HuH-7 (cell line): ENCODE measurements at places on chromosomes 7 and 10.
A peak's percentile ranks its signal among the peaks of the same experiment; 100 is the strongest.

GRCh38 chr10:130434446-130435385 is 298.5 kb downstream of the GLRX3 start:
- DNase-seq: no peak

- DNase-seq: no peak
Observed at GRCh38 chr7:139034336-139034735, 1.5 kb downstream of the ZC3HAV1L start.

- DNase-seq: no peak
Observed at GRCh38 chr7:33728873-33729551, 176.3 kb upstream of the BMPER start.

GRCh38 chr7:141617280-141617679 is 66.1 kb downstream of the AGK start:
- no peak for DNase-seq

GRCh38 chr10:52807803-52808202 is 35.2 kb upstream of the MBL2 start:
- no peak for DNase-seq

GRCh38 chr10:21497177-21497807 is 28.2 kb downstream of the SKIDA1 start:
- DNase-seq: peak; percentile 92

GRCh38 chr10:78572565-78572964 is 496.2 kb upstream of the ZMIZ1 start:
- DNase-seq: no peak

- no peak for DNase-seq
Observed at GRCh38 chr10:15113766-15114165, 16.6 kb downstream of the RPP38 start.

GRCh38 chr10:99709480-99710229 is 22.3 kb downstream of the COX15 start:
- DNase-seq: no peak

GRCh38 chr7:11294965-11295364 is 321.3 kb downstream of the PHF14 start:
- no peak for DNase-seq

DNA sequence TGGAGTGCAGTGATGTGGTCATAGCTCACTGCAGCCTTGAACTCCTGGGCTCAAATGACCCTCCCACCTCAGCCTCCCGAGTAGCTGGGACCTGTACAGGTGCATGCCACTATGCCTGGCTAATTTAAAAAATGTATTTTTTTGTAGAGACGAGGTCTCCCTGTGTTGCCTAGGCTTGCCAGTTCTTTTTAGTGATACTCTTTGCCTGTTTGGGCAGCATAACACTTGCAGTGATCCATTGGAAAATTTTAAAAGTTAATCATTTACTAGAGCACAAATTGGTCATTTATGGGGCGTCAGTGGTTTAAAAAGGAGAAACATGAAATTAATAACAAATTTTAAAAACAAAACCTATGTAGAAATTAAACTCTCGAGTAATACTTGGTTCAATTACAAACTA is 78.3 kb downstream of the DYNC2I1 start:
- DNase-seq: no peak

DNA sequence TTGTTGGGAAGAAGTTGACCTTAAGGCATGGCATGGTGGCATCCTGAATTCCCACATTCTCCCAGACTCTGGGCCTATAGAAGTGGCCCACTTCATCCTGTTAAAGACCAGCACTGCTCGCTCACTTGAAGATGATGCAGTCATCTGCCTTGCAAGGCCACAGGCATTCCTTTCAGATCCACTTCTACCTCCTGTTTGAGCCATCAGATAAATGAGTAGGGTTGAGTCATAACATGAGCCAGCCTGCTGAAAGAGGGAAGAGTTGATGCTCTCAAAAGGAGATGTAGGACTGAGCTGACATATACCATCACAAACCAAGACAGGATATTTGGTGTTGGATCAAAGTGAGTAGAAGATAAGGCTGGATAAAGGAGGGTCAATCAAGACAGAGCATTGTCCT is 1.5 kb upstream of the EBLN1 start:
- no peak for DNase-seq

DNA sequence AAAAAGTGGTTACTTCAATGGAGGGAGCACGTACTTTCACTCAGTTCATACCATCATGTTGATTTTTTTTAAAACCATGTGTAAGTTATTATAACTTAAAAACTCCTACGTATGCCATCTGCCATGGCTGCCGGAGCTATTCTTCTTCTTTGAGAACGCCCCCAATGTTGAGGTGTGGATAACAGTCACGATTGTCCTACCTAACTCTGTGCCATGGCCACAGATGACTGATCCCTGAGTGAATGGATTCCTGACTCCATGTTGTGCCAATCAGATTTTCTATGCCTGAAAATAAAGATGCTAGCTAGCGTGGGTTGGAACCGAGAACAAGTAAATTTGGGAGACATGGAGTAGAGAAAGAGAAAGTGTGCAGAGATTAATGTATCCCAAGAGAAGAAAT is 5.3 kb downstream of the MCMBP start:
- DNase-seq: no peak

DNA sequence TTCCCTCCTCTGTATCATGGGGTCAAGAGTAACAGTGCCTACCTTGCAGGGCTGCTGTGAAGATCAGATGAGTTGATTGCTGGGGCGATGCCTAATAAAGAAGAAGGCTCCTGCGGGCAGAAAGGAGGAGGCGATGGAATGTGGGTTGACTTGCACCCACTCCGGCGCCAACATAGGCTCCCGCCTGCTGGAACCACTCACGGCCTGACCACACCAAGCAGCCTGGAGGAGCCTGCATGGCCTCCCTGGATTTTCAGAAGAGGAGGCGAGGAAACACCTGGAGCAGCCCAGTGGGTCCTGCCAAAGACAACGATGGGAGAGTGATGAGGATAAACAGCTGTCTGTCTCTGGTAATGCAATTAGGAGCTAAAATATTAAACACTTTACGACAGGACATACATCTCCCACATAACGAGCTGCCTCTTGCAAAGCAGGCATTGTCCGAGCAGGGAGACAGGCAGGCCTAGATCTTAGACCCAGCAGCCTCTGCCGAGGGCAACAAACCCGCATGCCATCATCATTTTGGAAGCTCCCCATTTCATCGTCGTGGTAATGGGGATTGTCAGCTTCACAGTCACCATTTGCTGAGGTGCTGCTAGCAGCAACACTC is 302.9 kb upstream of the ZMIZ1 start:
- no peak for DNase-seq

DNA sequence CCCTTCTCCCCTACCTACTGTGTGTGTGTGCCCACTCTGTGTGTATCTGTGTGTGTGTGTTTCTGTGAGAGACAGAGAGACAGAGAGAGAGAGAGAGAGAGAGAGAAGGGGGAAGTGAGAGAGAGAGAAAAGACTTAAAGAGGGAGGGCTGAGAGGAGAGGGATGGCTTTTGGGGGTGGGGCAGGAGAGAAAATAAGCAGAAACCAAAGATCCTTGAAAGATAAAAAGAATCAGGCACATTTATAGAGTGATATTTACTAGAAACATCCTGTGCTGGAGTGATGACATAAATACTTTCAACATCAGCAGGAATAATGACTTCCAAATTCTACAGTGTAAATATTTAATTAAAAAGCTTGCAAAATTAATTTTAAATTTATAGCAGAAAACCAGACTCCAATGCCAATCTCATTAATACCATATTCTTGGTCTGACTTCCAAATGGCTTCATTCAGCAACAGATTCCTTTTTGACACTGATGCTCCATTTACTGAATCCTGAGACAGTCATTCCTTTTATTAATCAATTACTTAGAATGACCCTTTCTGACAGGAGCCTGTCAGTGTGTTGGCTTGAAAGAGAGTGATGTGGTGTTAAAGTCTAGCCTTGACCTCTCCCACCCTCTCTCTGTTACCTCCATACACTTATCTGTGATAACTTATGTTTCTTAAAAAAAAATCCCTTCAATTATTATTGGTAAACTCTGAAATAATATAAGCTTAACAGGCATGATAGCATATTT is 41.7 kb upstream of the WNT2 start:
- no peak for DNase-seq

DNA sequence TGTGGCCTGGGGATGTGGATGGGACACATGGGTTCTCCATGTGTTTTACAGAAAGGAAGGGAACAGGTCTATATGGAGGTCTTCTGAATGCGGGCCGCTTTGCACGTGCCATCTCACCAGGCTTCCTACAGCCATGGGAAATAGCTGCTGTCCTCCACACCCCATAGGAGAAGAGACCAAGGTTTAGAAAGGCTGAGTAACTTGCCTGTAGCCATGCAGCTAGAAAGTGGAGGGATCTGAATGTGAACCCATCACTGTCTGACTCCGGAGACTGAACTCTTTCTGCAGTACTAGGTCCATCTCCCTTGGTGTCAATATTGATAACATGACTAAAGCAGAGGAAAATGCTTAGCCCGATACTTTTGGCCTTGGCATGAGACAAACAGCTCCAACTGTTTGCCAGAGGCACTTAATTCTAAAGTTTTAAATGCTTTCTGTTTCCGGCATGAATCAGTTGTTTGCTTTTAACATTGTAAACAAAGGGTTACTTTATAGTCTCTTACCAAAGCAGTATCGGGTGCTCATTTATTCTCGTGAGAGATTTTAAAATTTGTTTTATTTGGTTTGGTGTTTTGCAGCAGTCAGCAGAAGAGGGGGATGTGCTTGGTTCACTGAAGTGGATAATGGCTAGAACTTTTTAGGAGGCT is 64.8 kb upstream of the LOXL4 start:
- no peak for DNase-seq

DNA sequence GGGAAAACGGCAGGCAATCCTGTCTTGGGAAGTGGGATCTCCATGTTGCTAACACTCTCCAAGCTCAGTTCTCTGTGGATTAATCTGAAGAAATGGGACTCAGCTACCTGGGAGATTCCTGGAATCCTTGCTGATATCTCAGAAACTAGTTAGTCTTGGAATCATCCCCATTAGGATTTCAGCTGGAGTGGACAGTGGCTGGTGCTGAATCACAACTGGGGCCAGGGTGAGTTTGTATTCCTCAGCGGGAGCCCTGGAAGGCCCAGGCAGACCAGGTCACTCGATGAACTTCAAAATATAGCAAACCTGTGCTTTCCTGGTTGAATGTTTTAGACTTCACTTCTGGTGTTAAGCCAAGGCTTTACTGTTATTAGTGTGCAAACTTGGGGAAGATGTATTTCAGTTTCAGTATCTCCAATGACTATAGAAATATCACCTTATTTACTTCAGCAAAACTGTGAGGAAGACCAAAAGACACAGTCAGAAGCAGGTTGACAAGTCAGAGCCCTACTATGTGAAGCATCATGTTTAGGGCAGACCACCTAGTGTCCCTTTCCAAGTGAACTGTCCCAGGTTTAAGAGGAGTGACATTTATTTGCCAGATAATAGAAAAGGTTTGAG is 126.1 kb downstream of the AOAH start:
- no peak for DNase-seq

- peak; percentile 19 for DNase-seq
Observed at GRCh38 chr10:48659790-48660189, 24.9 kb upstream of the WDFY4 start.

DNA sequence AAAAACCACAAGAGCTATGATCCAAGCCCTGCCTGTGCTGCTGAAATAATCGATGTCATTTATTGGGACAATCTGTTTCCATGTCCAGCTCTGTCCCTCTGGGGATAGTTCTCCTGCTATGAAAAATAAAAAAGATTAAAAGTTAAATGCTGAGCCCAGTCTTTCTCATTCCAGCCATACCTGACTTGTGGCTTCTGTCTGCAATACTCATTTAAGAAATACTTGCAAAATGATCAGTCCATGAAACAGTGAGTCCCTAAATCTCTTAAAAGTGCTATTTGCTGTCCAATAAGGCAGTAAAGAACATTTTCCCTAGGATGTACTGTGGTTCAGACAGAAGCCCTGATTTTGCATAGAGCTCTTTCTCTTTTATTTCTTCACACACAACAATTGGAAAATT is 91.7 kb downstream of the SLC16A9 start:
- DNase-seq: no peak

GRCh38 chr10:61688551-61689308 is 26.0 kb downstream of the CABCOCO1 start:
- DNase-seq: no peak
